ENCODE measurements at places on chromosomes 16 and 17.

DNA sequence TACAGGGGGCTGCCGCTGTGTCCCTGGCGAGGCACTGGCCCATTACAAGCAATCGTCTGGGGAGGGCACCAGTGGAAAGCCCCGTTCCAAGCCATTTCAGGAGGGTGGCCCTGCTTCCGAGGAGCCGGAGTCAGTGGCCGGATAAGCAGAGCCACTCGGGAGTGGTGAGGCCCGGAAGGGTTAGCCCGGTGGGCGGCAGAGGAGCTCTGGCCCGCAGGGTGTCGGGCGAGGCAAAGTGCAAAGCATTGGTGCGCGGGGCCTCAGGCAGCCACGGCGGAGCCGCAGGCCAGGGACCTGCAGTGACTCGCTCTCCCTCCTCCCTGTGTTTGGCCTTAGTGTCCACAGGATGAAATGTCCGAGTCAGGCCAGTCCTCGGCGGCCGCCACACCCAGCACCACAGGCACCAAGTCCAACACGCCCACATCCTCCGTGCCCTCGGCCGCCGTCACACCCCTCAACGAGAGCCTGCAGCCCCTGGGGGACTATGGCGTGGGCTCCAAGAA is 24.6 kb downstream of the NME3 start:
- no peak for DNase-seq

- no peak for DNase-seq
These were observed 1.6 kb upstream of the PKMYT1 start for GRCh38 chr16:2981899-2982250.

DNA sequence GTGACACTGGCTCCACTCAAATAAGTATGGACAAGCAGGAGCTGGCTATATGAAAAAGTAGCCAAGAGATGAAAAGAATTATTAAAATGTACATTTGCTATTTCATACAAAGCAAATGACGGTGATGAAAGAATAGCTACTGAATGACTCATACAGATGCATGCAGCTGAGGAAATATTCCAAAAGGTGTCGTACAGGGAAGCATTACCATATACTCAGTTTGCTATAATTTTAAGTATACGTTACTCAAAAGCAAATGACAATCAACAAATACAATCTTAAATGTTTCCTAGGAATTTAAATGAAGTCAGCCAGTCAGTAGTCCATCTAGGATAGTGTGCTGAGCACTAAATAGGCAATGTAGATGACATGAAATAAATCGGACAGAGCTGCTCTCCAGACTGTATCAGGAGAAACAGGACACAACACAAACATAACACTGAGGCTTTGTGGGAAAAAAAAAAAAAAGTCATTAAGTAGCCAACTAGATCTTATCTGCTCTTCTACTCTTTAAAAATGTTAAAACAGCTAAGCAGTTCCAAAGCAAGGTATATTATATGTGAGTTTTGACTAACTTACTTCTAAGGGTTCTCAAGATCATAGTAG is 65.0 kb downstream of the NCOR1 start:
- DNase-seq = no peak

- no peak for DNase-seq
These were observed 3.8 kb downstream of the AURKB start for GRCh38 chr17:8206536-8206935.

GRCh38 chr16:46900455-46901235 is 16.5 kb downstream of the GPT2 start:
- DNase-seq = no peak

DNA sequence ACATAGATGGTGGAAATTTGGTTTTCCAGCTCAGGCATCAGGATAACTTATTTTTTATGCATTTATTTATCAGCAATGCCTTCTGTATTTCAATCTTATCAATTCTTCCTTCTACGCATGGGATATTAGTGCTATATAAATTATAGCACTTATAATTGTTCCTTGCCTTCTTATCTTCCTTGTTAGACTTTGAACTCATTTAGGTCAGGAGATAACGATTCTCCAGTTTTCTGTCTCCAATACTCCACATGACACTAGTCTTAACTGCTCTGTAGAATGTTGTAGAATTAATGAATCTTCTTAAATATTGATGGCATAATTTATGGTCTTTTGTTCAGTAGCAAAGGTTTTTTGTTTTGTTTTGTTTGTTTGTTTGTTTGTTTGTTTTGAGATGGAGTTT is 10.7 kb upstream of the BCO1 start:
- no peak for DNase-seq

- DNase-seq = no peak
These were observed 48.7 kb downstream of the TENT4B start for GRCh38 chr16:50201787-50202186.

DNA sequence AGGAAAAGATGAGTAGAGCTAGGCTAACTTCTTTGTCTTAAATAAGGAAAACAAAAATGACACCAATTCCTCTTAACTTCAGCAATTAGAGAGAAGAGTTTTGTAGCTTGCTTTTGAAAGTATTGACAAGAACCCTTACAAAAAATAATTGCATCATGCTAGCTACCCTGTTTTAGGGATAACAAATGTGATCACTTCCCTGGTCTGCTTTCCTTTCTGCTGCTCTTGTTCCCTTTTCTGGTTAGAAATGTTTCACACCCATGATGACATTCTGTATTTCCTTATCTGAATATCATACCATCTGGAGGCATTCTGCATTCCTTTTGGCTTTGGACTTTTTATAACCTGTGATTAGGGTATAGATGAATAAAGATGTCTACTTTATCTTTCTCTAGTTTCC is 9.9 kb upstream of the SMIM36 start:
- no peak for DNase-seq

DNA sequence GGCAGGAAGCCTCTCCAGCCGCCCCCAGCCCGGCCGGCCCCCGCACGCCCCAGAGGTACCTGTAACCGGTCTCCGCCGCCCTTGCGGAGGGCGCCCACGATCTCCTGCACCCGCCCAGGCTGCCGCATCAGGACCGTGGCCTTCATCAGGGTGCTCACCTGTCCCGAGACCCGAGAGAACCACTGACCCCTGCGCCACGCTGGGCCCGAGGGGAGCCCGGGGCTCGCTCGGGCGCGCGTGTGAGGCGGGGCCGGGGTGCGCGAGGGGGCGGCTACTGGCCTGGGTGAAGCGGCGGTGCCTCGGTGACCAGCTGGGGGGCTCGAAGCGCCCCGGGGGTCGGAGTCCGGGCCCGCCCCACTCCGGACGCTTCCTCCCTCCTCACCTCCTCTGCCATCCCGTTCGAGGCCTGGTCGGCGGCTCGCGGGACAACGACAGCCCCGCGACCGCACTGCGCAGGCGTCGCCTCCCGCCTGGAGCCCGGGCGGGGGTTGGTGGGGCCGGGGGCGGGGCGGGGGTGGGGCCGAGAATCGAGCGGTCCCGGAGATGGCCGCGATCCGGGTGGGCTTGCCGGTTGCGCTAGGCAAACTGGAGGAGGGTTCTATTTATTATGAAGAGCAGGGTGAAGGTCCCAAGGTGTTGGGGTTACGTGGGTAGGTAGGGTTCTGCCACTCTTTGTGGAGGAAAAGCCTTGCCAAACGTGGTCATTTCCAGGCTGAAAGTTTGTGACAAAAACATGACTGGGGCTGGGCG is at the start of gene NT5C3B:
TSS of gene NT5C3B (minus strand) at position 433 of the 750 bp plus-strand sequence. CDS start at position 394, 39 bp downstream.
- no peak for DNase-seq

- DNase-seq = no peak
These were observed 719 bp downstream of the NGFR start for GRCh38 chr17:49495842-49496182.

GRCh38 chr16:386641-387156 is 4.9 kb upstream of the PGAP6 start:
- no peak for DNase-seq
